ENCODE measurements at places on chromosomes 6 and 20.
A peak's percentile ranks its signal among the peaks of the same experiment; 100 is the strongest.

GRCh38 chr6:35300848-35301247 is 3.2 kb downstream of the DEF6 start:
- no peak for DNase-seq

DNA sequence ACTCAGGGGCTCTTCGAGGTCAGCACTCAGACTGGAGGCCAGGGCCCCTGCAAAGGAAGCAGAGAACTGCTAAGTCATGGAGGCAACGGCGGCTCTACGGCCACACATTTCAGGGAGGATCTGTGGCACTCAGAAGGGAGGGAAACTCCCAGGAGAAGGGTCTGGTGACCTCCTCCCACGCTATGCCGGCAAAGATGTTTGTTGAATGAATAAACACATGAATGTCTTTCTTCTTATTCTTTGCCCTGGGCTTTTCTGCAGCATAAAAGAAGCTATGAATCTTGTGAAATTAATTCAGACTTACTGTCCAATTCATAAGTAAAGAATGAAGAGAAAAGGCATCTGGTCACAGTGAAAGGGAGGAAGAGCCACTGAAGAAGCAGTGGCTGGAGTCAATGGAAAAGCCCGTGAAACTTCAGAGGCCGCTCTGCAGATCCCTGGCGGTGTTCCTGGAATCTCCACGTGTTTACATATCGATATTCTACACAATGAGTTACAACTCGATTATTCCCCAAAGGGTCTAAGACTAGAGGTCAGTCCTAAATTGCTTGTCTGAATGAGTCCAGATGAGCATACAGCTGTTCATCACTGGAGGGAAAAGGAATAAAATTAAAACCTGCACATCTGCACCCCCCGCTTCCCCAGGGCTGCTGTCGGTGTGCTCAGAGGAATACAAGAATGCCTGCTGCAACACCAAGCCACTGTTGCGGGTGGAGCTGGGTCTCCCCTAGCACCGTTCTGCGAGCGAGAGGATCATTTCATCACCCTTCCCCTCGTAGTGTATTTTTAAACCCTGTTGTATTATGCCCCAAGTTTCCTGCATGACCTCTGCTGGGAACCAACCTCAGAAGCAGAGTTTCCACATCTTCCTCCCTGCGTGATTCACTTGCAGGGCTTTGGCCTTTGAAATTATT is 25.6 kb downstream of the INSM1 start:
- DNase-seq: no peak

- no peak for DNase-seq
Measured at GRCh38 chr6:36997811-36998722, 7.4 kb upstream of the FGD2 start.

DNA sequence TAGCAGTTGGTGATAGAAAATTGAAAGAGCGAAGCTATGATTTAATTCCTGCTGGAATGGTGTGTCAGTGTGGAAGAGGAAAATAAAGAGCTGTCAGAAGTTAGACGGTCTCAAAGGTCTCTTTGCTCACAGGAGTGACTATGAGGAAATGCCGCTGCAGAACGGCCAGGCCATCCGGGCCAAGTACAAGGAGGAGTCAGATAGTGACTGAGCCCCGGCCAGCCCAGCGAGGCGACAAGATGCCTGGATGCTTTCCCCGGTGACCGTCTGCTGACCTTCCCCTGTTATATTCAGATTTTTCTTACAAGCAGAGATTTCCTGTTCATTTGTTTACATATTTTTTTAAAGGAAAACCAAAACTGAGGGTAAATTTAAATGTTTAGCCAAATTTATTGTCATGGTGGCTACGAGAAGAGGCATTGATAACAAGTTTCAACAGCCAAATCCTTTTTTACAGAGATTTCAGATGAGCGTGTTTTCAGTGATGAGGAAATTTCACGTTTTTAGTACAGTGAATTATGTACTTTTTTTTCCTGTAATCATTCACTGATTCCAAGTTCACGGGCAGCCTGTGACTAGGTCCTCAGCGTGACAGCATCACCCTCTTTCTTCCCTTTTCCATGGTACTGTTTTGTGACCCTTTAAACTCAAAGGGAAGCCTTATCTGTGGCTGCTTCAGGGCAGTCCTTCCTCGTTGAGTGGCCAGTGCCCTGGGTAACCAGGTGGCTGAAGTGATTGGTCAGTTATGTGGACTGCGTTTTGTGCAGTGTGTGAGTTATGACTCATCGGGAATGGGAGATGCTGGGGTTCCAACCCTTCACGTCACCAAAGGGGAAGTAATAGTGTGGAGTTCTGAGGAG is 12.6 kb downstream of the DYNLT1 start:
- DNase-seq: no peak

DNA sequence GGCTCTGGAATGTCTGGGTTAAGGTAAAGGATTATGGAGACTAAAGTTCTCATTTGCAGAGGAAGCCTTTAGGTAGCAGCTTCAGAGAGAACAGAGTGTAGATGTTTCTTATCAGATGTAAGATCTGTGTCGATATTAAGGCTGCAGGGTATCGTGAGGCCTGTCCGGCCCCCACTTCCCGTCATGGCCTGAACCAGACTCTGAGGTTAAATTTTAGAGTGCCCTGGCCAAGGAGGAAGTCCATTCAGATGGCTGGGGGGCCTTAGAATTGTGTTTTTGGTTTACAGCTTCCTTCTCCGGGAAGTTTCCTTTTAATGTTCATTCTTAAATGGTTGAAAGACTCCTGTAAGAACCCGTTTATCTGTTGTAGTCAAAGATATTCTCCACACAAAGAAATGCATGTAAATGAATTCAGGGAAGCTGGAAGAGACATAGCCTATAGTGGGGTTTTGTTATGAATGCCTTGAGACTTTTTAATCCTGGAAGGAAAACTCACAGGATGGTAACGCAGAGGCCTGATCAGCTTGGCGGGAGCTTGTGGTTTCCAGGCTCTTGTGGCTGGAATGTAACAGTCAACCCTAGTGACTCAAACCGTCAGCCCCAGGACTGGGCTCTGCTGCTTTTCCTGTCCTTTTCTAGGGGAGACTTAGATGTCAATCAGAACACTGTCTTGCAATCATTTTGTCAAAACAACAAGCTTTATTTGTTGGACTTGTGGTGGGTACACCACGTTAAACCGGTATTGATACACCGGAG is 34.7 kb downstream of the KIF25 start:
- no peak for DNase-seq

GRCh38 chr6:142692942-142693341 is 252.0 kb downstream of the HIVEP2 start:
- peak; percentile 46 for DNase-seq

- no peak for DNase-seq
Measured at GRCh38 chr20:34578025-34578424, 19.5 kb downstream of the MAP1LC3A start.

- no peak for DNase-seq
Measured at GRCh38 chr6:12751694-12752325, 35.2 kb downstream of the PHACTR1 start.

- no peak for DNase-seq
Measured at GRCh38 chr6:3627956-3628835, 123.3 kb downstream of the PXDC1 start.

GRCh38 chr6:4962905-4963304 is 40.9 kb downstream of the RPP40 start:
- no peak for DNase-seq

- DNase-seq: no peak
Measured at GRCh38 chr20:35831029-35831428, 59.2 kb downstream of the PHF20 start.

All from activated CD8-positive, alpha-beta memory T cell treated with anti-CD3 and anti-CD28 coated beads for 4 hours (primary cell).